AG08395 (cell line): ENCODE measurements at places on chromosomes 6 and 20.

- peak; percentile 82 for DNase-seq
Measured at GRCh38 chr20:51695574-51696303, 72.5 kb downstream of the ATP9A start.

GRCh38 chr6:104684911-104685415, 174.8 kb downstream of the HACE1 start:
- DNase-seq, result no peak

GRCh38 chr6:26064619-26065257, 22.5 kb upstream of the HFE start:
- peak; percentile 51 for DNase-seq

DNA sequence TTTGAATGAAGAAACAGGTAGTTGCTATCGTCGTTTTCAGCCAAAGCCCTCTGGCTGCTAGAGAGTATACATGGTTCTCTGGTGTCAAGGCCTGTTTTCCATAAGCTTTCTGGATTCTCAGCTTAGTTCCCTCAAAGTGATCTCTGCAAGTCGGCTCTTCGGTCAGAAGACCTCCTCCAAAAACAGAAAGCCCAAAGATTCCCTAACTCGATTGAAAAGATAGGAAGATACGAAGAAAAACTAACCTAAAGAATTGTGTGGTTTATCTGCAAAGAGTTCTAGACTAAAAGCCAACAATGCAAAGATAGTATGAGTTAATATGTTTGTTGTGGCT, 545 bp upstream of the ASCC3 start:
- no peak for DNase-seq

DNA sequence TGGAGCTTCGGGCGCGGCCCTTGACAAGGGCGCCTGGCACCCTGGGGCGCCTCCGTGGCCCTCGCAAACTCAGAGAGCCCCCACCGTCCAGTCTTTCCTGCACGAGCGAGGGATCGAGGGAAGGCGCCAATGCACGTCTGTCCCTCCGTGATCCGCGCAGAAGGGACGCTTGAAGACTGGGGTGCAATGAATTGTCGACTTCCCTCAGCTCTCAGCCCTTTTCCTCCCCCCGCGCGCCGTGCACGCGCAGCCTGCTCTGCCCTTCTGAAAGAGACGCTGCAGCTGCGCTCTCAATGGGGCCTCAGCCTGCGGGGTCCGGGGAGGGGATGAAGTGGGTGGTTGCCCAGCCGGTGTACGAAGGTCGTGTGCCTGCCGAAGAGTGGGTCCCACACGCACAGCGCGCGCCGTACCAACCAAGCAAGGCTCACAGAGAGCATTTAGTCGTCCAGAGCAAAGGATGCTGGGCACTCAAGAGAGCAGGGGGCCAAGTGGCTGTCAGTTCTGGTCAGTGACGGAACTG, 5.5 kb upstream of the SOX4 start:
- no peak for DNase-seq

DNA sequence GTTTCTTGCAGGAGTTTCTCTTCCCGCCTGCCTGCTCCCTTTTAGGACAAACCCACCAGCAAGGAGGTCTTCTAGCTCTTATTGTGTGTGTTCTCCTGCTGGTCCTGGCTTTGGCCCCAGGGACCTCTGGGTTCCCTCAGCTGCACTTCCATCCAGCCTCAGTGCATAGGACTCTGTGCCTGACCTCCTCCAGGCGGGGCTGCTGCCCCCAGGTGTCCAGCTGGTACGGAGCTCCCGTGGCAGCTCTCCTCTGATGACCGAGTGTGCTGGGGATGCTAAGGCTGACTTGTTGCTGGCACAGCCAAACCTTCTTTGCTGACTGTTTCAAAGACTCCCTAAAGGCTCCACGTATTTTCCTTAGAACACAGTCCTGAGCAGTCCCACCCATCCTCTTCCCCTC, 167.6 kb upstream of the PROKR2 start:
- no peak for DNase-seq

DNA sequence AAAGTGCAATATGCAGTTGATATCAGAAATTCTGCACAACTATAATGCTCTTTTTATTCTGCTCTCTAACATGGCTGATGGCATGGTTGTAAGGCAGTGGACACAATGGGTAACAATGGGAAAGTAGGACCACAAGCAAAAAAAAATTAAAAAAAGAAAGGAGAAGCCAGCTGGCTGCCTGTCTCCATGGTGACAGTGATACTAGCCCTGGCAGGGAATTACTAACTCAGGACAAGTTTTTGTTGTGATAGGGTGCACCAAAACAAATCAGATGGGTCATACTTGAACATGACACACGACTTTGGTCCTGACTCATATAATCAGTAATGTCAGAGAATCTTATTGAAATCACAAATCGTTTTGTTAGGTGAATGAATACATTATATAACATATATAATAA, 169.4 kb downstream of the TRDN start:
- no peak for DNase-seq

DNA sequence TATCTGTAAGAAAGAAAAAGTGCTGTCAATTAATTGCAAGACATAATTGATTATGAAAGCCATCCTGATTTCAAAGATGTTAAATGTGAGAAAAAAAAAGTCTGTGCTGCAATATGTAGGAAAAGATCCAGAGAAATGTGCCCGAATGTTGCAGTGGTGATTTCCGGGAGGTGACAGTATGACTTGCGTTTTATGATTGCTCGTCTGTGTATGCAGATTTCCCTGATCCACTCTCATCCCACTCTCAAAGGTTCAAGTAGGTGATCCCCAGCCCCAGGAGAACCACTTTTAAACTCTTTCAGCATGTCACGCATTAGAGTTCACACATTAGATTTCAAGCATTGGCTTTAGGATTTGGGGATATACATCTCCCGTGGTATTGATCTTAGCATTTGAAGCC, 57.8 kb downstream of the TPD52L1 start:
- no peak for DNase-seq

DNA sequence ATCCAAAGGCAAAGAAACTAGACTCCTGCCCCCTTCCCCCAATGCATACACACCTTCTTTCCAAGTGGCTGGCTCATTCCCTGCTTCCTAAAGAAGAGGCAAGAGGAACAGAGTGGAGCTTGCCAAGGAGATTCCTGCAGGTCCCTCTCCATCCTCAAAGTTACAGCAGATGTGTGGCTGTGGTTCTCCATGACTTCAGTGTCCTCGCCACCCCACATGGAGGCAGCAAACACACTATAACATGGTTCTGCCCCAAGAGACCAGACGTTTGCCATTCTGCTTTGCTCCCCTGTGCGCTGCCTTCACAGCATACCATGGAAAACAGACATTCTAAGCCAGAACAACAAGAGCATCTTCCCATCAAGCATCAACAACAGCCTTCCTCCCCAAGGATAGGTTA, 84.4 kb downstream of the BACH2 start:
- DNase-seq, result no peak

- DNase-seq, result no peak
Measured at GRCh38 chr20:38353316-38353715, 7.0 kb downstream of the LBP start.

GRCh38 chr20:13305284-13305683, 84.2 kb downstream of the ISM1 start:
- no peak for DNase-seq

DNA sequence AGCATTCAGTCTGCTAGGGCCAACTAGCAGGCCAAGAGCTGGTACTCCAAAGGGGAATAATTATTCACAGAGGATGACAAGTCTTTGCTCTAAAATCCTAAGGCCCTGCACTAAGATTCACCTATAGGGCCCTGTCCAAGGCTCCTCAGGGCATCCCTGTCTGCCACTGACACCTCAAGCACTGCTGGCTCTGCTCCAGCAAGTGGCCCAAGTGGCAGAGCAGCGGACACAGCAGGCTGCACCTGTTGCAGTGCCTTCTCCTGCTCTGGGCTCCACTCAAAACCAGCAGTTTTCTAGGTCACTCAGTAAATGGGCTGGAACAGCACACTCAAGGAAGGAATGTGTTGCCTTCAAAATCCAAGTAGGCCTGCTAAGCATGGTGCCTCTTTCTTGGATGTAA, 36.4 kb upstream of the SMOC2 start:
- DNase-seq, result no peak

GRCh38 chr20:22619272-22619671, 34.9 kb upstream of the FOXA2 start:
- no peak for DNase-seq

DNA sequence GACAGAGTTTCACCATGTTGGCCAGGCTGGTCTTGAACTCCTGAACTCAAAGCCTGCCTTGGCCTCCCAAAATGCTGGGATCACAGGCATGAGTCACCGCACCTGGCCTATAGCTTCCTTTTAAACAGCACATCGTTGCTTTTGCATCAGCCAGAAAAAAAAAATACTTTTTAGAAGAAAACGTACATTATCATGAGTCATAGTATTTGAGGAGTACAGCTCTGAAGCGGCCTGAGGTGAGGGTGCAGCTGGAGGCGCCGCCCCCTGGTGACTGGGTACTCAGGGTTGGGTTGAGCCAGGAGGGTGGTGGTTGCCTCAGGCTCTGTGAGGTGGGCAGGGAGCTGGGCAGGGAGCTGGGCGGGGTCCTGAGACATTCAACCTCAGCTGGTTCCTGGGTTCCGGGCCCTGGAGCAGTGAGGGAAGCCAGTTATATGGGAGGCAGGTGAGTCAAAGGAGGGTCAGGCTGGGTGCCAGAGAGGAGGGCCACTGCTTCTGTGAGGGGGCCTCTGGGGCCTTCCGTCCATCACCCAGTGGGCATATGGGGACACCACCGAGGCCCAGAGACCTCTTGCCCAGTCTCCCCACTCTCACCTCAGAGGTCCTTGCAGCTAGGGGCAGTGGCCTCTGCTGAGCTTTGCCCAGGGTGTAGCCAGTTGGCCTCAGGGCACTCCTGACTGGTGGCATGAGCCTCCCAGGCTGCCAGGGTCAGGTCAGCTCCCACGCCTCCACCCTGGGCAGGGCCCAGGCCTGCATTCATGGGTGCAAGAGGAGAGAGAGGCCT, 11.7 kb upstream of the ID1 start:
- DNase-seq, result peak; percentile 51

- DNase-seq, result no peak
Measured at GRCh38 chr6:105695461-105695860, 292.6 kb upstream of the PREP start.

- DNase-seq, result no peak
Measured at GRCh38 chr6:38366234-38366633, 273.5 kb downstream of the BTBD9 start.

DNA sequence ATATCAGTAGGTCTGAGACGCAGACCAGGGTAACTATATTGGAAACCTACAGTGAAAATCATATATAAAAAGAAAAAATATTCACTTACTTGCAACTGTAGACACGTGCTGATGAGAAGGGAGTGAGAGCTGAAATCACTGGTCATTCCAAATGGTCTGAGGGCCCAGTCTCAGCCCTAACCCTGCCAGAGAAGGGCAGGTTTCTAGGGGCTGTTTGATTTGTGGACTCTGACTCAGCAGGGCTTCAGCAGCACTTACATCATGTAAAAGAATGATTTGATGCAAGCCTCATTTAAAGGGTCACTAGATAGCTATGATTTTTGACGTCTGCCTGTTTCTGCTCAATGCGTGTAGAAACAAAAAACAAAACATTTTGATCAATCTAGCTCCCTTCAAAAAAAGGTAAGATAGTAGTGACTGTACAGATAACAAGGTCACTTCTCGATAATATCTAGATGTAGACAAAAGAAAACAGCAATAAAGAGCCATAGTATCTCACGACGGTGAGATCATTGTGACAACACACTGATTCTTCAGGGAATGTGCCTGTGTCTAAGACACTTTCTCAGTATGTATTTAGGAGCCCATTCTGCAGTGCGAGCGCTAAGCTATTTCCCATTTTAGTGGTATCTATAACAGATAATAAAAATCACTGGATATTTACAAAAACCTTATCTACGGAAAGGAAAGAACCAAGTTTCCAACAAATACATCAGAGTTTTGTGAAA, 307.2 kb downstream of the HIVEP2 start:
- DNase-seq, result no peak

GRCh38 chr6:6925391-6926164, 182.2 kb upstream of the RREB1 start:
- DNase-seq, result peak; percentile 40

DNA sequence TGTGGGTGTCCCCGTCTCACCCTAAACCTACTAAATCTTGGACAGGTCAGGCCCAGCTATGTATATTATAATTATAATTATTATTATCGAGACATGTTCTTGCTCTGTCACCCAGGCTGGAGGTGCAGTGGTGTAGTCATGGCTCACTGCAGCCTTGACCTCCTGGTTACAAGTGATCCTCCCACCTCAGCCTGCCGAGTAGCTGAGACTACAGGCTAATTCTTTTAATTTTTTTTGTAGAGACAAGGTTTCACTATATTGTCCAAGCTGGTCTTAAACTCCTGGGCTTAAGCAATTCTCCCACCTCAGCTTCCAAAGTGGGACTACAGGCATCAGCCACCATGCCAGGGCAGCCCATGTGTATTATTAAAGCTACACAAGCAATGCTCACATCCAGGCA, 10.5 kb downstream of the ADGRF1 start:
- no peak for DNase-seq

GRCh38 chr20:2799271-2799670, 1.2 kb downstream of the CPXM1 start:
- no peak for DNase-seq

GRCh38 chr6:144901412-144901811, 616.3 kb downstream of the UTRN start:
- DNase-seq, result no peak

GRCh38 chr20:22402550-22402949, 181.8 kb downstream of the FOXA2 start:
- no peak for DNase-seq

DNA sequence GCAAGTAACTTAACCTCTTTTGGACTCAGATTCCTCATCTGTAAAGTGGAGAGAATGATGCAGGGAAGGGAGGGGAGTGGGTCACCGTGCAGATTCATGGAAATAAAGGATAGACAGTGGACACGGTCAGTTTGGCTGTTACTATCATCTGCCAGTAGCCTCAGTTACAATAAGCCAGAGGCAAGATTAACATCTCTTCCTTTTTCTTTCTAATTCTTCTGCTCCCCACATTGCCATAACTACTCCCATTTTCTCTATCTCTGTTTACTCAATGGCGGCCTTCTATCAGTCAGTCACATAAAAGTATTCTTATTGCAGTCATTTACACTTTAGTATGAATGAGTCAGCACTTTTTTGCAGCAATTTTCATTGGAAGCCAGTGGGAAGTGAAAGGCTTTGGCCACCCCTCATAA, 49.2 kb downstream of the PPP1R16B start:
- no peak for DNase-seq

- no peak for DNase-seq
Measured at GRCh38 chr20:32922466-32922865, 63.7 kb downstream of the EFCAB8 start.
